Suppressor macrophage (primary cell): ENCODE measurements at places on chromosomes 1 and 21.

- no peak for DNase-seq
Observed at GRCh38 chr1:51973587-51974474, 16.7 kb downstream of the RAB3B start.

DNA sequence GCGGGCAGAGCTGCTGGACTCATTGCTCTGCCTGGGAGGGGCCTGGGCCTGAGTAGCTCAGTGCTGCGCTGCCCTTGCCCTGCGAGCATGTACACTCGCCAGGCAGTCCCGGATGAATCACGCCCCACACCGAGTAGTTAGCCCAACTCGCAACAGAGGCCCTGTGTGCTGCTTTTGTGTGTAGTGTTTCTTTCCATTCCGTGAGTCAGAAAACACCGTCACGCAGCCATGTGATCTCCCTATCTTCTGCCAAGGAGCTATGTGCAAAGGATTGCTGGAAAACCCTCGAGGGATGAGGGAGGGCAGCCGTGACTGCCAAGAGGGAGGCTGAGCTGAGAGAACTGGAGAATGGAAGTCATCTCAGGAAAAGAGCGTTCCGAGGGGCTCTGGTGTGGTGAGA is 37.3 kb downstream of the NENF start:
- DNase-seq = no peak

DNA sequence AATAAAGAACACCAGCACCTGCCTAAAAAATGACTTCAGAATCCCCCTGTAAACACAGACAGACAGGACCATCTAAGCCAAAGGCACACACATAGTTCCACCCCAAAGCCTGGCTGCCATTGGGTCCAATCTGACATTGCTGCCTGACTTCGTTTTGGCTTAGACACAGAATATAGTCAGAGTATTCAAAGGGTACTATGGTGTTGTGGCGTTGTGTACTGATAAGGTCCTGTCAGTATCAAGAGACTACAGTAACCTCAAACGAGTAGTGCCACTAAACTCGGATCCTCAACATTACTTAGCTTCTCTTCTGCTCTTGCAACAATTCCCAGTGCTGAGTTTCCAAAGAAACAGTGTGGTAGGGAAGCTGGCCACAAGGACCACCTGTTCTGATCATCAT is 169.3 kb upstream of the NR5A2 start:
- DNase-seq = no peak

DNA sequence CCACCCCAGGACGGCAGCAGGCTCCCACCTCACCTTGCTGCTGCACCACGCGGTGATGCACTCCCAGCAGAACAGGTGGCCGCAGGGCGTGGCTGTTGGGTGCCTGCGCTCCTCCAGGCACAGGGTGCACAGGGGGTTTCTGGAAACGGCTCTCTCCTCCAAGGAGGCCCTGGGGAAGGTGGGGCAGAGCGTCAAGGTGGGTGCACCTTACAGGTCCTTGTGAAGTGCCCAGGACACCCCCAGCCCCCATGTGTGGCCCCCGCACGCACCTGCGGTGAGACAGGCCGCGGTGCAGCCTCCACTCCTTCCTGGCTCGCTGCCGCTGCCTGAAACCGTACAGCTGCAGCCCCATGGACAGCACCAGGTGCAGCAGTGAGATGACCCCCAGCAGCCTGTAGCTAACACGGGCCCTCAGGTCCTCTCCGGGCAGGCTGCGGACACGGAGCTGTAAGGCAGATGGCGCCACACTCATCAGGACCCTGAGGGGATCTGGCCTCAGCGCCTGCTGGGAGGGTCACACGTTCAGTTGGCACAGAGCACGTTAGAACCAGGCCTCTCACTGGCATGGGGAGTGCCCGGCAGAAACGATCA is 5.8 kb downstream of the PEX10 start:
- DNase-seq = no peak

GRCh38 chr1:53069265-53069662 is 7.3 kb downstream of the PODN start:
- no peak for DNase-seq

GRCh38 chr1:107877092-107877491 is 87.9 kb downstream of the VAV3 start:
- peak; percentile 65 for DNase-seq

GRCh38 chr1:226632922-226633351 is 84.4 kb downstream of the STUM start:
- peak; percentile 95 for DNase-seq

DNA sequence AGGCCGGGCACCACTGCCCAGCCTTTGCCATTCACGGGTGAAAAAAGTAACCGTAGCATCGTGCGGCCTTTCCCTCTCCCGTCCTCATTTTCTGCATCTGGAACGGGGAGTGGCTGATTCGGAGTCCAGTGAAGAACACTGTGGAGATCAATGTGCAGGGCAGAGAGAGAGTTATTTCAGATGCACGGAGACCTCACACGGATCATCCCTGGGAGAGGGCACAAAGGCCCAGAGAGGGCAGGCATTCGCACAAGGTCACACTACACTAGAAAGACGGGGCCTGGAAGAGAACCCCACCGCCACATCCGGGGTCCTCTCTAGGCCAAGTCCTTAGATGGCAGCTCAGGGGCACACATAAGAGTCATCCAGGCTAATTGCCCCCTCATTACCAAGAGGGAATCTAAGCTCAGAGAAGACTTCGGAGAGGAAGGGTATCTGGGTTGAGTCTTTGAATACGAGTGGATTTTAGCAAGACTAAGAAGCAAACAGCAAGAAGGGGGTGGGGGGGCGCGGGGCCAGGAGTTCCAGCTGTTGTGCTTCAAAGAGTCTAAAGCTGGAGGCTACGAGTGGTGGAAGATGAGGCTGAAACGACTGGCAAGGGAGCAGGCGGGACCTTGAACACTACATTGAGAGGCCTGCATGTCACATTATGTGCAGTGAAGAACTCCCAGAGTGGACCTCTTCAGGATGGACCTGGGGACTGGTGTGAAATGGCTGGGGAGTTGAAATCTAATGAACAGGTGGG is 857 bp downstream of the GPX7 start:
- DNase-seq = no peak

DNA sequence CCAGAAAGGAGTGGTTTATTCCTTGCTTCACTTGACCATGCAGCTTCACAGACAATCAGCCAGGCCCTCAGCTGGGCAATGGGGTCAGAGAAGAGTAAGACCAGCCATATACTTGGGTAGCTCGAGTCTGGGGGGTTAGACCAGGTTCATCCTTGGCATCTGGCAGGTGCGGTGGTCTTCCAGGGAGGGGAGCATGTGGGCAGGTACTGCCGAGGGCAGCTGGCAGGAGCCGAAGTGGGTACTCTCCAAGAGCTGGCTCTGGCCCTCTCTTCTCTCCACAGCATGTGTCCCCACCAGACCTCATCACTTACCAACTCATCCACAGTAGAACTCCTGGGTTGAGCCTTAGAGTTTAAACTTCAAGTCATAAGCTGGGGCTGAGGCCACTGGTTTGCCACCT is 156.8 kb downstream of the FOXD2 start:
- DNase-seq = no peak

DNA sequence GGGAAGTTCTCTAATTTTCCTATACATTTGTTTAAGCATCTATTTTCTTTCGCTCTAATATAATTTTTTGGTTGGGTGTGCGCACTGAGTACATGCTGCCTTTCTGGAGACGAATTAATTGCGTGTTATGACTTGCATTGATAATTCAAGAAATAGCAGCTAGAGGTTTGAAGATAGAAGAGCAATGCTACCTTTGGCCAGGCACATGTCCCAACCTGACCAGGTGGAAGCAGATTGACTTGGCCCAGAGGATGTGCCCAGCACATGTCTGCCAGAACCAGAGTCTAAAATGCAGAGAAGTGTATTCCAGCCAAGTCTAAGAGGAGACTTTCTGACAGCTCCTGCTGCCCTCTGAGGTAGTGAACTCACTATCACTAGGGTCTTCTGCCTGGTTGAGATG is 114.3 kb downstream of the SLC35F3 start:
- no peak for DNase-seq

GRCh38 chr1:37734629-37735591 is 30.0 kb downstream of the EPHA10 start:
- no peak for DNase-seq

DNA sequence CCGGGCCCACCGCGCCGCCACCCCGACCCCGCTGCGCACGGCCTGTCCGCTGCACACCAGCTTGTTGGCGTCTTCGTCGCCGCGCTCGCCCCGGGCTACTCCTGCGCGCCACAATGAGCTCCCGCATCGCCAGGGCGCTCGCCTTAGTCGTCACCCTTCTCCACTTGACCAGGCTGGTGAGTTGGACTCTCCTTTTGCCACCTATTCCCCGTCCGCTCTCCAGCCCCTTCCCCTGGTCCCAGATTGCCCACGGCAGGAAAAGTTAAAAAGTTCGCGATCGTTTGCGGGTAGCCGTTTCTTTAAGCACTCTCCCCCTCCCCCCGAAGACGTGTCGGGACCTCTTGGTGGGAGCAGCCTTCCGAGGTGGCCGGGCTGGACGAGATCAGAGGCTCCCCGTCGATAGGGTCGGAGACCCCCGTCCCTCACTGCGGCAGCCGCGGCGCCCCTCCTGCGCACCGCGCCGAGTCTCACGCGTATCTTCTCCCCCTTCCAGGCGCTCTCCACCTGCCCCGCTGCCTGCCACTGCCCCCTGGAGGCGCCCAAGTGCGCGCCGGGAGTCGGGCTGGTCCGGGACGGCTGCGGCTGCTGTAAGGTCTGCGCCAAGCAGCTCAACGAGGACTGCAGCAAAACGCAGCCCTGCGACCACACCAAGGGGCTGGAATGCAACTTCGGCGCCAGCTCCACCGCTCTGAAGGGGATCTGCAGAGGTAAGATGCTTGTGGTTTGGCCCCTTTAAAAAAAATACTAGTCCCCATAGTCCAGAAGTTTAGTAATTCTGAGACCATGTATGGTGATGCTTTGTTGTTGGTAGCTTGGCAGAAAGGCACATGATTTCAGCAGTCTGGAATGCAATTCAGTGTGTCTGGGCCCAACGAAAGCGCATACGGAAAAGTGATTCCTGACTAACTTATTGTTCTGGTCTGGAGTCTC is 576 bp downstream of the CCN1 start:
- DNase-seq = peak; percentile 44

- no peak for DNase-seq
Observed at GRCh38 chr1:110749960-110750359, 75.2 kb upstream of the KCNA3 start.

DNA sequence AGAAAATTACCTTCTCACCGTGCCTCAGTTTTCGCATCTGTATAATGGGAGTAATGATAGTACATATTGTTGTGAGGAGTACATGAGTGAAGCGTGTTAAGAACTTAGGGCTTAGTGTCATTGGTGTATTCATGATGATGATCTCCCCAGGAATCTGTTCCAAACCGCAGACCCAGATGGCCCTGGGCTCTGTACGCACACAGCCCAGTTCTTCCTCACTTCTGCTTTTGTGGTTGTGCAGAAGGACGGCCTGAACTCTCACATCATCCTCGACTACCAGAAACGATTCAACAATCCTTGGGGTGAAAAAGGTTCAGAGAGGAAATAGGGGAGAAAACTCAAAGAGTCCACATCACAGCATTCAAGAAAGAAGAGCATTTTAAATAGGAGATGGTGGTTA is 323.0 kb downstream of the CAMTA1 start:
- peak; percentile 4 for DNase-seq

GRCh38 chr1:1063261-1063944 is 10.7 kb downstream of the RNF223 start:
- no peak for DNase-seq

- DNase-seq = no peak
Observed at GRCh38 chr1:32405672-32406467, 11.6 kb upstream of the BSDC1 start.

GRCh38 chr1:8540261-8540941 is 222.5 kb downstream of the SLC45A1 start:
- no peak for DNase-seq

DNA sequence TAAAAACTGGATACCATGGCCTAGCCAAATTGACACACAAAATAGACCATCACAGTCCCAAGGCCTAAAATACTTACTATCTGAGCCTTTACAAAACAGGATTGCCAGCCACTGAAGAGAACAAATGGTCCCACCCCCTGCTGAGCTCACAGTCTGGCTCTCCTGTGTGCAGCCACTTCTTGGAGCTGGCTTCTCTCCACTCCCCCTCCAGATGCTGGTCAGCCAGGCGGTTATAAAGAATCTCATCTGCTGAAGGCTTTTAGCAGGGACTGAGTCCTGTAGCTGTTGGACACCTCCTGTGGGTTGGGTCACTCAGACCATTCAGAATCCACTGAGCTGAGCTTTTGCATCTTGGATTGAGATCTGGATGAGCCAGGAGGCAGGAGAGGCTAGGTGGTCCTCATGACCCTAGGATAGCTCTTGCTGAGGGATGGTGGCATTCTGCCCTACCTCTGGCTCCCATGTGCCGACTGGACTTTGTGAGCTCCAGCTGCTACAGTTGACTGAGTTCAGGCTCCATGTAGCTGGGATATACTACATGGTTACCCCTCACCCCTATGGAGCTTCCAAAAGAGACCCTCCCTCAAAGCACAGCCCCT is 16.1 kb downstream of the OXCT2 start:
- DNase-seq = no peak

- DNase-seq = no peak
Observed at GRCh38 chr1:153261281-153262069, 2.0 kb downstream of the LORICRIN start.

DNA sequence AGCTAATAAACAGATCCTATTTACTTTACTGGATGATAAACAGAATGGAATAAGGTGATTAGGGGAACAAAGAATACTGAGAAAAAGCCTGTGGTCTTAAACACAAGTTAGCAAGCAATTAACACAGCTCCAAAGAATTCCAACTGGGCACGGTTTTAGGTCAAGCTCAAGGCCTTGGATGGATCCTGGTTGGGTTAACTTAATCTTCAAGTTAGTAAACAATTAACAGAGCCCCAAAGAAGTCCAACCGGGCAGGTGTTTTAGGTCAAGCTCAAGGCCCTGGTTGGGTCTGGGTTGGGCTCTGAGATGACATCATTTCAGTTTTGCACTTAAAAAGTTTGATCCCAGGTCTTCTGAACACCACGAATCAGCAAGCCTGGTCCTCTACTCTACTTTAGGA is 1086.3 kb upstream of the TMPRSS15 start:
- DNase-seq = no peak
